ENCODE measurements at places on chromosomes 4 and X.

GRCh38 chr4:93396272-93396671, 432.3 kb upstream of the ATOH1 start:
- no peak for DNase-seq

GRCh38 chrX:386239-386767, 404 bp downstream of the PPP2R3B start:
- DNase-seq, result no peak

DNA sequence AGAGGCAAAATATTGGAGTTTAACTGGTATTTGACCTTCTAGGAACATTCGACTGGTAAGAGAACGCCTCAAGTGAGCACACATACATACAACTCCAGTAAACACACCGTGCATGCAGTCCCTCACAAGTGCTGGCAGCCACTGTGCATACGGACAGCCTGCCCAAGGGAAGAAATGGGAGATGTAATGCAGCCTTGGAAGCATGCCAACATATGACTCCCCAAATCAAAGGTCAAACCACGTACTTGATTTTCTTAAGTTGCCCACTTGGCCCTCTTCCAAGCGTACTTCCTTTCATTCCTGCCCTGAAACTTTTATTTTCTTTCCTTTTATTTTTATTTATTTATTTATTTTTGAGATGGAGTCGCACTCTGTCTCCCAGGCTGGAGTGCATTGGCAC, 206.6 kb downstream of the SPRY1 start:
- no peak for DNase-seq

GRCh38 chr4:89158884-89159503, 47.7 kb downstream of the TIGD2 start:
- no peak for DNase-seq

DNA sequence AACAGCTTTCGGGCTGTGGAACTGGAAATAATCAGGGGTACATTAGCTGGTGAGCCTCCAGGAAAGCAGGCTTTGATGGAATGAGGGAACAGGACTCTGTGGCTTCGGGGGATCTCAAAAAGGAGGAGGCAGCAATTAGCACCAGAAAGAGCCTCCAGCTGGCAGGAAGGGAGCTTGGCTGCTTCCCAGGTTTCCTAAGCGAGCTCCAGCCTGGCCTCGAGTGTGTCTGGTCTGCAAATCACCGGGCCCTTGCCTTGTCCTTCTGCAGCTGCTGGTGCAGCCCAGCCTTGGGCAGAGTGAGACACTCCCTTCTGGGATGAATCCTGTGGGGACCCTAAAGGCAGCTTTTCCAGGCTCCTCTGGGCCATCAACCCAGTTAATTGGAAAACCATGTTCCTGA, 10.7 kb upstream of the PDHA1 start:
- no peak for DNase-seq

GRCh38 chrX:43633081-43633480, 23.0 kb upstream of the MAOA start:
- no peak for DNase-seq

Measured in GM18507 (cell line).